ENCODE measurements at places on chromosomes 4 and X.

- DNase-seq = no peak
Measured at GRCh38 chrX:150575419-150575814, 7.0 kb downstream of the MTM1 start.

- no peak for DNase-seq
Measured at GRCh38 chr4:100174985-100175383, 15.3 kb downstream of the DDIT4L start.

- DNase-seq = no peak
Measured at GRCh38 chr4:53717064-53717549, 125.8 kb upstream of the LNX1 start.

- no peak for DNase-seq
Measured at GRCh38 chr4:76756416-76756815, 141.5 kb downstream of the SOWAHB start.
